Fibroblast of lung (primary cell): ENCODE measurements at places on chromosomes 6 and 20. TPM values are rescaled to one million over a fixed set of nuclear protein-coding genes. Genes with fewer than 3 reads are reported as not detected.

PTCHD4 gene
- total RNA-seq = 4.4 and 5.8 TPM in 2 replicates

FNDC1 gene
- total RNA-seq = under 0.01 TPM in 2 replicates

CST5 gene
- total RNA-seq = not detected in 2 replicates

ZBTB12 gene
- 9.5 and 13.2 TPM in 2 replicates for total RNA-seq

KHDC1L gene
- not detected in 2 replicates for total RNA-seq

ULBP3 gene
- 6.2 and 10.2 TPM in 2 replicates for total RNA-seq

SLC22A2 gene
- total RNA-seq = not detected in 2 replicates

PPT2 gene
- 15.9 and 37.3 TPM in 2 replicates for total RNA-seq

SLC17A2 gene
- under 0.01 TPM in 1 of 2 replicates, not detected in the other for total RNA-seq

TREML2 gene
- not detected in 2 replicates for total RNA-seq
